ENCODE measurements at places on chromosomes 6 and 20.

DNA sequence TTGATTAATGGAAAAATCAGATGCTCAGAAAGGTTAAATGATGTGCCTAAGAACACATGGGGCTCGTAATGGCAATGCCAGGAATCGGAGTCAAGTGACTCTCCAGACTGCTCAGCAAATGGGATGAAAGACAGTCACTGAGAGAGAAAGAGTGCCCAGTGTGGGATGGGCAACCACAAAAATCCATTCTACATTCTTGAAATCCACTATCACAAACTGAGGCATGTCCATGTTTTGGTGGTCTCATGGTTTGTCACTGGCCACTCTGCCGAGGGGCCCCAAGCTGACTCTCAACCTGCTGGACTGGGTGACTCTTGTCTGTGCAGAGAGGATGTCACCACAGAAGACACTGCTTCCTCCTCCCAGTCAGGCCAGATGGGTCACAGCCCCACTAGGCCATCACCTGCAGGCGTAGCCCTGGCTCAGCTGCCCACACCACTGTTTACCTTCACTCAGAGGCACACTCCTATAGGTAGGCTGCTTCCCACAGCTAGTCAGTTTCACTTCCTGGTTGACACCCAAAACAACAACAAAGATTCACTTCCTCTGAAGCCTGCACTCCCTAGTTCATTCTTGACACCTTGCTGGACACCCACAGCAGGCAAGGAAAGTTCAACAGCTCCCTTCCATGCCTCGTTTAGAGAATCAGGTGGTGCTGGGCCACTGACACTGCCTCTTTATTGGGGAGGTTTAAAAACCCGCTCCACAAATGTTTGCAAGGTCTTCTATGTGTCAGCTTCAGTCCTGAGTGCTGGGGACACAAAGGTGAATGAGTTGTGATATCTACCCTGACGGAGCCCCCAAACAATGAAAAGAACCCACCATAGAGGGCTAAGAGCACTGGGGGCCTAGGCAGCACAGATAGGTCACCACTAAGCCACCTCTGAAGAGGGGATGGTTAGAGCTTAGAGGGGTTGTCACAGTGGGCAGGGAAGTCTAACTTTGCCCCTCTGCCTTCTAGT is 21.7 kb downstream of the MAP1LC3A start:
- no peak for DNase-seq

DNA sequence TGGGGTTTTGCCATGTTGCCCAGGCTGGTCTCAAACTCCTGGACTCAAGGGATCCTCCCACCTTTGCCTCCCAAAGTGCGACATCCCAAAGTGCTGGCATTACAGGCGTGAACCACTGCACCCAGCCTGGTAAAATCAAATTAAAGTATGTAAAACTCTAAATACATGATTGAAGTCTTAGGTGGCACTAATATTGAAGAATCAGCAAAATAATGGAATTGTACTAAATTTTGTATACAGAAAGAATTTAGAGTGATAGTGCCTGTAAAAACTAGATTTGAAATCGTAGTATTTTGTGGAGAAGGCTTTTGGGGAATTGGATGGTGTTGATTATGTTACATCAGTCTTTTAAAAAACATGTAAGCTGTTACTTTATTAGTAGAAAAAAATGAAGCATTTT is 10.0 kb upstream of the PRDM1 start:
- no peak for DNase-seq

DNA sequence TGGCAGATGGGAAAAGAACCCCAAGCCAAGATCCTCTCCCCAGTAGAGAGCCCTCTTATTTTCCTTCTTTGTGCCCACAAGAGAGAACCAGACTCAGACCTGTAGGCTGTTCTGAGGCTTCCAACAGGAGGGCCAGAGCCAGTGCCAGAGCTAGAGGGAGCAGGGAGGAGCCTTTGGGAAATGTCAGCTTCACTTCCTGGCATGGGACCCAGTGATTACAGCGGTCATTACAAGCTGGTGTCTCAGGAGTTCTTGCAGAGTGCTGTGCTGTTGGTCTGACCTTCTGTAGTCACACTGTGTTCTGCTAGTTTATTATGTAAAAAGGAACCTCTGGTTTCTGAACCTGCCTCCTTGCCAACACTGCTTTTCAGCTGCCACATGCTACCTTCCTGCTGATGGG is 38.9 kb downstream of the STK35 start:
- no peak for DNase-seq

DNA sequence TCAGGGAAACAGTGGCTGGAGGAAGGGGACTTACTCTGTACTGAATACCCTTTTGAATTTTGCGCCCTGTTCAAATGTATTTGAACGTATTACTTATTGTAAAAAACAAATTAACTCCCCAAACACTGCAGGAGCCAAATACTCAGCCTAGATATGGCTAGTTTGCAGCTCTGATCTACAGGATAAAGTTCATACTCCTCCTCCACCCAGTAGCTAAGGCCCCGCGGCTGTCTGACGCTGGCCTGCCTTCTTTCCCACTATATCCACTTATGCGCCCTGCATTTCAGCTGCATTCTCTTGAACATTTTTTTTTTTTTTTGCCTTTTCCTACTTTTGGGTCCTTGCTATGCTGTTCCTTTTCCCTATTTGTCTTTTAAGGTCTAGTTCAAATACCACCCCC is 6.5 kb downstream of the GSS start:
- DNase-seq, result no peak

DNA sequence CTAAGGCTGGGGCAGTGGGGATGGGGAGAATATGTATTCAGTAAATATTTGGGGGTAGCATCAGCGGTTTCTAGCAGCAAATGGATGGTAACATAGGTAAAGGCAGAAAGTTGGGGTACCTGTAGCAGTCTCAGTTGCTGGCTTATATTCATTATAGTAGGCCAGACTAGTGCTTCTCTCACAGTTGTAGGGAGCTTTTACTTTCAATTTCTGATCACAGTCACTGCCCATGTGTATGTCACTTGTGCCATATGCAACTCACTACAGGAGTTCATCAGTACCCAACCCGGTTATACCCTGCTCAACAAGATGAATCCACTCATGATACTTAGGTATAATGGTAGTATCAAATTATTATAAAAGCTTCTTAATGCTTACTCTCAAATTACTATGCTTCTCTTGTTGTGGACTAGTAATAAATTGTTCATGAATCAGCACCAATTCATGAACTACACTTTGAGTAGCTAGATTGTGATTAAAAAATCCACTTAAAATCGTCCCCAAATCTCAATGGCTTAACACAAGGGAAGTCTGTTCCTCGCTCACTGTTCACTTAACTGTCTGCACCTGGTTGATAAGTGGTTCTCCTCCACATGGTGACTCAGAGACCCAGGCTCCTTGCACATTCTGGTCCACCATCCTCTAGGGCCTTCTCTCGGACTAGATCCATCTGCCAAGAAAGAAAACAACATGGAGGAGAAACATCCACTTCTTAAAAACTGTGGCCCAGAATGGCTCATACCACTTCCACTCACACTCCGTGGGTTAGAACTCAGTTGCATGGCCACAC is 31.3 kb upstream of the MYLIP start:
- no peak for DNase-seq

DNA sequence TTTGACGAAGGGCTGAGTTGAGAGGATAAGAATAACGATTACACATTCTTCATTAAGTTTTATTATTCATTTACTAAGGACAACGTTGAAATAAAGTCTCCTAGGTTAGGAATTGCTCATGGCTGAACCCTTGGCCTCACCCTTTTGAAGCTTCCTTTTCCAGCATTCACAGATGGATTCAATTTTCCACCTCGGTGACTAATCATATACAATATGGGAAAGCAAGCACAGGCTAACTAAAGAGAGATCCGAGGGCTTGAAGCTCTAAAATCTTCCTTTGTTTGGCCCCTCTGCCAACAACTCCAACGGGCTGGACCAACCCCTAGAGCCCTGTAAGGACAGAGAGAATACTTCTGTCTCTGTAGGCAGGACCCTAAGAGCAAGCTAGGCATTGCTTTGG is 159.5 kb downstream of the SOD2 start:
- no peak for DNase-seq

GRCh38 chr6:138920906-138921305 is 67.1 kb downstream of the REPS1 start:
- DNase-seq, result no peak

DNA sequence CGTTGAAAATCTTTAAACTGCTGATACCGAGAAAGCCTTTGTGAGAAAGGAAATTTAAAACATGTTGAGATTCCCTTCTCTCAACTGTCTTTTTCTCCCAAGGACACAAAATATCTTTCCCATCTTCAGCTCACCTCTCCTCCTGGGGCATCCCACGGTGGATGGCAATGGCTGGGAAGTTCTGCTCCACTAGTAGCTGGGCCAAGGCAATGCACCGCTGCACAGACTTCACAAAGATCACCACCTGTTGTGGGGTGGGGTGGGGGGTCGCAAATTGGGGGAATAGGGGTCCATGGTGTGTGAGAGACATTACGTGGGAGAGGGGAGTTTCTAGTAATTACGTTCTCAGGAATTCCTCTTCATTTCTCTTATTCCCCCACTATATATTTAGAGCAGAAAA is 2.4 kb downstream of the MCCD1 start:
- DNase-seq, result no peak

DNA sequence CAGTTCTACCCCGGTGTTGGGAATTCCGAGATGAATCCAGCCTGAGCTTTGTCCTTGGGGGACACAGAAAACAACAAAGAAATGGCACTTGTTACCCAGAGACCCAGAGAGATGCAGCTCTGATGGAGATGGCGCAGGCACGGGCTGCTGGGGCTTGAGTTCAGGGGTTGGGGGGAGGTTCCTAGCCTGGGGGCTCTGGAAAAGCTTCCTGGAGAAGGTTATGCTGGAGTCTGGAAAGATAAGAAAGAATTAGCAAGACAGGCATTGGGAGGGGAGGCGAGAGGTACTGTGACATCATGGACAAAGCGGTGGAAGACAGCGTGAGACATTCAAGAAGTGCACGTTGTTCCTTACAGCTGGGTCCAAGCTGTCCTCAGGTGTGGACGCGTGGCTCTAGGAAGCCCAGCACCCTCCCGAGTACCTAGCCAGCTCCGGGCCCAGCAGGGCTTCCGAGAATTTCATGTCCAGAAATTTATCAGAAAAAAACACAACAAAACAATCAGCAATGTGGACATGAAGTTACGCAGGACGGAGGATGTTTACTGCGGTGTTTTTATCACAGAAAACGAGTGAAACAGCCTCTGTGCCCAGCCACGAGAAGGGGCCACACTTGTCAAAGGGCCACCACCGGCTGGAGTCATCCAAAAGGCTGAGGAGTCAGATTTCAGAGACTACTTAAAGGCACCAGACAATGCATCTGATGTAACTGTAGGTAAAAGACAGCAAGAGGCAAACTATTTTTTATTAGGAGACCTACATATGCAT is 39.5 kb downstream of the C20orf203 start:
- no peak for DNase-seq

DNA sequence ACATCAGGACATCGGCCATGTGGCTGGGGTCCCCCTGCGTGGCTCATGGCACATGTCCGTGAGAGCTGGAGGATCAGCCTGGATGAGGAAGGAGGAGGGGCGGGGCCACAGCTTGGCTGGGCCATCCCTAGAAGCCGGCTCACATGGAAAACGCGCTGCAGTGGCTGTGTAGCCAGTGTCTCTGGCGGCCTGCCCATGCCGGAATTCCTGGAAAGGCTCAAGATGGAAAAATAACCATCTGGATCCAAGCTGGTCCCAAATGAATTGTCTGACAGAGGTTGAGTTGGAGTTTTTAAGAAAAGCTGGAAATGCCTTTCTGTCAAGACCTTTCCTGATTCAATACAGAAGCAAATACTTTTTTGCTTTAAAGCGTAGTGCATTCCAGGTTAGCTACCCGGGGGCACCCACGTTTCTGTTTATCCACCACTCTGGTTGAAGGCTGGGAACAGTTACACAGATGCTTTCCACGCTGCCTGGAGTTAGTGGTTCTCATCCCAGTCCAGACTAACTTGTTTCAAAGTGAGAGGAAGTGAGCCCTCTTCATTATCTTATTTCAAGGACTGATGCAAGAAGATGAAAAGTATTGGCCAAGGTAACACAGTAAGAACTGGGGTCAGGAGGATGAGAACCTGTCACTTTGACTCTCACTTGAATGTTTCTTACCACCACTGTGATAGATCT is 99.0 kb downstream of the GMPR start:
- no peak for DNase-seq

- DNase-seq, result no peak
These were observed 648.0 kb upstream of the GJE1 start for GRCh38 chr6:141484711-141485110.

DNA sequence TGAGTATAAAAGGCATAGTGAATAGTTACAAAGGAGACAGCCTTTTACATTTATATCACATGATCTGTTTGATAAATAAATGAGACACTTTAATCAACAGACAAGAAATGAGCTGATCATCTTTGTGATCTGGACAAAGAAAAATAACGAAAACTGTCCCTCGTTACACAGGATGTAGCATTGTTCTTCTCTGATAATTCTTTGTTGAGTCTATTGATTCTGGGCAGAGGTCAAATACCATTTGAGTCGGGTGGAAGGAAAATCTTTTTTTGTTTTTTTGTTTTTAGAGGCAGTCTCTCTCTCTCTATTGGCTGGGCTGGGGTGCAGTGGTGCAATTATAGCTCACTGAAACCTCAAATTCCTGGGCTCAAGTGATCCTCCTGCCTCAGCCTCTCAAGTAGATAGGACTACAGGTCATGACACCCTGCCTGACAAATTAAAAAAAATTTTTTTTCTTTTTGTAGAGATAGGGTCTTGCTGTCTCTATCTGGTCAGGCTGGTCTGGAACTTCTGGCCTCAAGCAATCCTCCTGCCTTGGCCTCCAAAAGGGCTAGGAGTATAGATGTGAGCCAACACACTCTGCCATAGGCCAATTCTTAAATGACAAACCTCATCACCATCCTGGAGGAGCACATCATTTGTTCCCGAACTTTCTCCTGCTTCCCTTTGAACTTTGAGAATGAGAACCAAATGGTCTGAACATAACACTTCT is 41.8 kb downstream of the CCDC170 start:
- no peak for DNase-seq

DNA sequence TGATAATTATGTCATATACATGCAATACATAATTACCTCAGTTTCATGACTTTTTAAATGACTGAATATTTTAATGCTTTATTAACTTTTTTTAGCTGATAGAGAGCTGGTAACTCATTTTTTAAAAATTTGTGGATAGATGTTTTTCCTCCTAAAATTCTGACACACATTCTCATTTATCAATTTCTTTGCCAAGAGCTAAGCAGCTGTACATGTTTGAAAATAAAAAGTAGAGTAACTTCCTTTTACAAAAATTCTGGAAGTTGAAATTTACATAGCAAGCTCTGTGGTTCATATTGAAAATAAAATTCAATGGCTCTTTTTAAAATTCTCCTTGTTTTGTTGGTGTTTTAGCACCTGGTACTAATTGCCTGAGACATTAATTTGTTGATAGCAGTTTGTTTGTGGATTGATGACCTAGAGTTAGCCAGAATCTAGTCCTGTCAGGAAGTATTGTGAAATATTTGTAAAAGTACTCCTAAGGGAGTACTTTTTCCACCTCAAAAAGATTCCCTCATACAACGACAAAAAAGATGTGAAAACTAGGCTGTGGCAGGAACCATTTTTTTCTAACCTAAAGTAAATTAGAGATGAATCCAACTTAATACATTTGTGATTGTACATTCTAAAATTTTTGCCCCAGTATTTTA is 621.8 kb downstream of the BCKDHB start:
- DNase-seq, result no peak

Measured in neural progenitor cell (in vitro differentiated cells).